ENCODE measurements at places on chromosomes 12 and 14.

- DNase-seq = no peak
Measured at GRCh38 chr12:91007531-91008290, 2.9 kb upstream of the EPYC start.

GRCh38 chr14:82070040-82070439 lies 536.4 kb upstream of the SEL1L start:
- DNase-seq = no peak

DNA sequence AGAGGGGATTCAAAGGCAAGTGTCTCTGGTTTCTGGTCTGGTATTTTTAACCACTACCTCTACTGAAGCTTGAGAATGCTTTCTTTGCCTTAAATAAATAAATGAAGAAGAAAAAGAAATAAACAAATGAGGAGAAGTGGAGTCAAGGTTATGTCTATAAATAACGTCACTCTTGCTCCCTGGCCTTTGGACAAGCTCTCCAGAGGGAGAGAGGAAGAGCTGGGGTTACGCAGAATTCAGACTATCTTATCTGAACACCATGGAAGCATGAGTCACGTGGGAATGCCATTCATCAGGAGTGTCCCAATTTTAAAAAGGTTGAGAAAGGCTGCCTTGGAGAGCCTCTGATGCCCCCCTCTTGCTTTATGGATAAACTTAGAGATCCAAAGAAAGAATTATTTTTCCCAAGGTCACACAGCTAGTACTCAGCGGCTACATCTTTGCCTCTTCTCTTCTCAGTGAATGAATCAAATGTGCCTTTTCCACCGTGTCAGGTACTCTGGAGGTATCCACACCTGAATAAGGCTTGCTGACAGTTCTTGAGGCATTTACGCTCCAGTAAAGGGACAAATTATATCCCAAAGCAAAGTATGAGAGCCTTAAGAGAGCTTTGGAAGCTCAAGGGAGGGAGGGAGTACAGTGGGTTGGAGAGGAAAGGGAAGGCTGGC lies 12.9 kb upstream of the MSI1 start:
- peak; percentile 54 for DNase-seq

- DNase-seq = no peak
Measured at GRCh38 chr12:28192125-28192524, 1.9 kb downstream of the CCDC91 start.

Data from EL (cell line).